ENCODE measurements at places on chromosomes 16 and 17.

GRCh38 chr16:15427648-15428239 is 6.6 kb upstream of the BMERB1 start:
- DNase-seq = no peak

DNA sequence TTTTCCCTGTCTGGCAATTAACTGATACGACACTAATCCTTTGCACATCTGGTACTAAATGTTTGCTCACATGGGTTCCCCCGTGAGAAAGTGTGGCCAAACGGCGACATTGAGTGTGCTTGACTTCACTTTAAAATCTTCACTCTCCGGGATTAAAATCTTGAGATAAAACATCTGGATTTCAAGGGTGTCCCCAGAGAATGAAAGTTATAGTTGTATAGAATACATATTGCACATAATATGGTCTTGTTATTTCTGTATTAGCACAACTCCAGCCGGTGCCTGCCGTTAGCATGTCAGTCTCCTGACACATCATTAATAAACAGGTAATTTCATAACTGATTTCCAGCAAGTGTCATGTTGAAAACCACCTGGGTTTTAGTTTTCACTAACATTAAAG is 749.0 kb upstream of the SOX9 start:
- DNase-seq = no peak

GRCh38 chr17:80024206-80024972 is 11.3 kb downstream of the TBC1D16 start:
- no peak for DNase-seq

GRCh38 chr16:51834133-51834532 is 683.1 kb upstream of the SALL1 start:
- DNase-seq = no peak

- no peak for DNase-seq
Measured at GRCh38 chr16:31000671-31001382, 9.6 kb downstream of the STX1B start.

DNA sequence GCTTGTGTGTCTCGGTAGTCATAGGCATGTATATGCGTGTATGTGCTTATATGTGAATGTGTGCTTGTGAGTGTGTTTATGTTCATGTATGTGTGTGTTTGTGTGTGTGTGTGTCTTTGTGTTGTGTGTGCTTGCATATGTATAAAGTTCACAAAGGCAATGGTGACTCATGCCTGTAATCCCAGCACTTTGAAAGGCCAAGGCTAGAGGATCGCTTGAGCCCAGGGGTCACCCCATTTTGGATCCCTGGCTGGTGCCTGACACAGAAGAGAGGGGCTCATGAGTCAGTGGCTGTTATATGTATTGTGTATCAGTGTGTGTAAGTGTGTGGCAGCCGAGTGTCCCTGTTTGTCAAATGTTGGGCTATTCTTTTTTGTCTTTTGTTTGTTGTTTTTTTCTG is 69.3 kb downstream of the ABCC1 start:
- DNase-seq = no peak

- DNase-seq = no peak
Measured at GRCh38 chr17:28272166-28272565, 46.8 kb upstream of the TMEM97 start.

DNA sequence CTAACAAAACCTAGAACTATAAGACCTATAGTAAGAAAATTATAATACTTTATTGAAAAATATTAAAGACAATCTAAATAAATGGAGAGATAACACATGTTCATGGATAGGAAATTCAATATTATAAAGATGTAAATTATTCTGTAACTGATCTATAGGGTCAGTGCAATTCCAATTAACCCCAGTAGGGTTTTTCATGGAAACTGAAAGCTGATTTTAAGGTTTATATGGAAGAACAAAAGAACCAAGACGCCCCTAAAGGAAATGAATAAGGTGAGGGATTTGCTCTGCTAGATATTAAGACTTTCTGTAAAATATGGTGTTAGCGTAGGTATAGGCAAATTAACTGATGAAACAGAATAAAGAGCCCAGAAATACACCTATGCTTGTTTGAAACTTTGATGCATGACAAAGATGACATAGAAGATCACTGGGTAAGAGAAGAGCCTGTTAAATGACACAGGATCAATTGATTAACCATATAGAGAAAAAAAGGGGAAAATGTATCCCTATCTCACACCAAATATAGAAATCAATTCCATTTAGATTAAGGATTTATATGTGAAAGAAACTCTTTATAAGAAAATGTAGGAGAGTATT is 3.0 kb downstream of the ICAM2 start:
- DNase-seq = no peak

GRCh38 chr17:32955155-32955554 is 27.2 kb downstream of the TMEM98 start:
- DNase-seq = no peak

Data from NCI-H2081 treated with DMSO at 0.1 percent for 48 hours (cell line).